ENCODE measurements at places on chromosomes 7 and 10.

DNA sequence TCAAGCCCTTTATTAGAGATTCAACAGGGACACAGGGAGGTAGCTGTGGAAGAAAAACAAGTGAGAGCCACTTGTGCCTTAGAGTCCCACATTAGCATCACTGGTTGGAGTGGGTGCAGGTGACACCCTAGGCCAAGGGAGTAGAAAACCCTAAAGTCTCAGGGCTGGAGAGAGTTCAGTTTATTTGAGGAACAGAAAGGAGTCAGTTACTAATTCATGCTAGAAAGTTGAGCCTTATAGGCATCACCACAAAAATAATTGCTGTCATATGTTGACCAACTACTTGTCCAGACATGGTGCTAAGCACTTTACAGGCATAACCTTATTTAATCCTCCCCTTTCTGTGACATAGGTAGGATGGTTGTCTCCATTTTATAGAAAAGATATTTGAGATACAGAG is 20.9 kb upstream of the ACSL5 start:
- DNase-seq = no peak

DNA sequence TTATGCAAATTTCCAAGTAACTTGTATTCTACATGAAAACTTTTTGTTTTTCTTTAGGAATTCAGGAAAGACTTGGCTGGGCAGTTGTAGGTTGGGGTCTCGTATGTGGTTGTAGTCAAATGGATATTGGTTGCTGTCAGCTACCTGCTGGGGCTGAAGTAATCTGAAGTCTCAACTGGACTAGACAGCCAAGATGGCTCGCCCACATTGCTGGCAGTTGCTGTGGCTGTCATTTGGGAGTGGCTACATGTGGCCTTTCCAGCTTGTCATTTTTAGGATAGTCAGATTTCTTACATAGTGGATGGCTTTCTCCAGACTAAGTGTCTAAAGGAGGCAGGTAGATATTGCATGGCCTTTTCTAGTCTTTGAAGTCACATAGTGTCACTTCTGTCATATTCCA is 32.6 kb downstream of the EXOC6 start:
- no peak for DNase-seq

- no peak for DNase-seq
Measured at GRCh38 chr7:154881026-154881425, 121.9 kb downstream of the PAXIP1 start.

GRCh38 chr7:70389531-70390151 is 742.3 kb upstream of the GALNT17 start:
- DNase-seq = no peak

DNA sequence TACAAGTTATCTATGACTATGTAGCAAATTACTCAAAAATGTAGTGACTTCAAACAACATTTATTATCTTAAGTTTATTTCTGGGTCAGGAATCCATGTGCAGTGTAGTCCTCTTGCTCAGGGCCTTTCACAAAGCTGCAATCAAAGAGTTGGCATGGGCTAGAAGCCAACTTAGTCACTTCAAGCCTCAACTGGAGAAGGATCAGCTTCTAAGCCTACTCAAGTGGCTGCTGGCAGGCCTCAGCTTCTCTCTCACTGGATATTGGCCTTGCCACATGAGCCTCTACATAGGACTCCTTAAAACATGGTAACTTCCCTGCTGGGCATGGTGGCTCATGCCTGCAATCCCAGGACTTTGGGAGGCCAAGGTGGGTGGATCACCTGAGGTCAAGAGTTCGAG is 5.0 kb upstream of the NFE2L3 start:
- no peak for DNase-seq

DNA sequence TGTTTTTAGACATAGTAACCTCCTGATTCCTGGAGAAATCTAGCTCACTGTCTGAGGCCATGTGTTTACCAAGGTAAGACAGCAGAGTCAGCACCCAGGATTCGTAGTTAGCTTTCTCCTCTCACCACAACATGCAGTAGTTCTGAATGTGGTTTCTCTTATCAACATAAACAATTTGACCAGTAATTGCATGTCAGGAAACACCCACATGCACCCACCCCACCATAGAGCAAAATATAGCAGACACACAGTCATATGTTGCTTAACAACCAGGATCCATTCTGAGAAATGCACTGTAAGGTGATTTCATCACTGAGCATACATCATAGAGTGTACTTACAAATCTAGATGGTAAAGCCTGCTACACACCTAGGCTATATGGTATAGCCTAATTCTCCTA is 1004.0 kb downstream of the ANKRD7 start:
- no peak for DNase-seq

DNA sequence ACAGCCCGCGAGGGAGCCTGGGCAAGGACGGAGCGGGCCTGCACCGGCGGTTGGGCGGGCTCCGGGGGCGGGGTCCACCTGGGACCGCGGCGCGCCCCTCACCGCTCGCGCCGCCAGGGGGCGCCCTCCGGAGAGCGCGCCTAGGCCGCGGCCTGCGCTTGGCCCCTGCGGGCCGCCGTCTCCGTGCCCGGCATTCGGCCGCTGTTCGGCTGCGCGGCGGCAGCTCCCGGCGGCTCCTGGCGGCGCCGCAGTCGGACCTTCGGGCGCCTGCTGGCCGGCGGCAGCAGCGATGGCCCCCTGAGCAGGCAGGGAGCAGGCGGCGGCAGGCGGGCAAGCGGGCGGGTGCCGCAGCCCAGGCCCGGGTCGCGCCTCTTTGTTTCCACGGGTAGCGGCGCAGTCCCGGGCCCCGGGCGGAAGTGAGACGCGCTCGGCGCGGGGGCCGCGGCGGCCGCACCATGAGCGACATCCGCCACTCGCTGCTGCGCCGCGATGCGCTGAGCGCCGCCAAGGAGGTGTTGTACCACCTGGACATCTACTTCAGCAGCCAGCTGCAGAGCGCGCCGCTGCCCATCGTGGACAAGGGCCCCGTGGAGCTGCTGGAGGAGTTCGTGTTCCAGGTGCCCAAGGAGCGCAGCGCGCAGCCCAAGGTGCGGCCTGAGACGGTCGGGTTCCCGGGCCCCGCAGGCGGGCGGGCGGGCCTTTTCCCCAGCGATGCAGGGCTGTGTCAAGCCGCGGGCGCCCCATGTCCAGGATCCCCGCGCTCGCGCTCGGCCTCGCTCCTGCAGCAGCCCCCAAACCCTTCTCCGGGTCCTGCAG is at the start of gene INTS15:
TSS of gene INTS15 (plus strand) at position 193 of the 816 bp plus-strand sequence. CDS start at position 456, 263 bp downstream.
- DNase-seq = peak; percentile 69

GRCh38 chr10:92350411-92350810 is 59.4 kb downstream of the MARCHF5 start:
- no peak for DNase-seq

DNA sequence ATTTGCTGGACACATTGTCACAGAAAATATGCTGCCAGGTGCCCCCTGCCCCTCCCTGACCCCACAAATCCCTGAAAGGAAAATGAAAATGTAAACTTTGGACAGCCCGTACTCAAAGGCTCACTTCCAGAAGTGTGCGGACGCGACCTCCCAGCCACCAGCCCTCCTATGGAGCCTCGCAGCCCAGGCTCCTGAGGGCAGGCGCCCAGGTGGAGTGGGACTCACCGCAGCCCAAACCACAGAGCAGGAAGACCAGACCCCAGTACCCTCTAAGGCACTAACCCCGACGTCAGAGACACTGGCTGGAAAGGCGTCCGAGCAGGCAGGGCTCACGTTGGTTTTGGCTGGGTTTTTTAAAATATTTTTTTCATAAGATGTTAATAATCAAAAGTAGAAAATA is 57.3 kb downstream of the CSGALNACT2 start:
- DNase-seq = no peak

- no peak for DNase-seq
Measured at GRCh38 chr7:21054427-21055112, 267.9 kb upstream of the SP8 start.

DNA sequence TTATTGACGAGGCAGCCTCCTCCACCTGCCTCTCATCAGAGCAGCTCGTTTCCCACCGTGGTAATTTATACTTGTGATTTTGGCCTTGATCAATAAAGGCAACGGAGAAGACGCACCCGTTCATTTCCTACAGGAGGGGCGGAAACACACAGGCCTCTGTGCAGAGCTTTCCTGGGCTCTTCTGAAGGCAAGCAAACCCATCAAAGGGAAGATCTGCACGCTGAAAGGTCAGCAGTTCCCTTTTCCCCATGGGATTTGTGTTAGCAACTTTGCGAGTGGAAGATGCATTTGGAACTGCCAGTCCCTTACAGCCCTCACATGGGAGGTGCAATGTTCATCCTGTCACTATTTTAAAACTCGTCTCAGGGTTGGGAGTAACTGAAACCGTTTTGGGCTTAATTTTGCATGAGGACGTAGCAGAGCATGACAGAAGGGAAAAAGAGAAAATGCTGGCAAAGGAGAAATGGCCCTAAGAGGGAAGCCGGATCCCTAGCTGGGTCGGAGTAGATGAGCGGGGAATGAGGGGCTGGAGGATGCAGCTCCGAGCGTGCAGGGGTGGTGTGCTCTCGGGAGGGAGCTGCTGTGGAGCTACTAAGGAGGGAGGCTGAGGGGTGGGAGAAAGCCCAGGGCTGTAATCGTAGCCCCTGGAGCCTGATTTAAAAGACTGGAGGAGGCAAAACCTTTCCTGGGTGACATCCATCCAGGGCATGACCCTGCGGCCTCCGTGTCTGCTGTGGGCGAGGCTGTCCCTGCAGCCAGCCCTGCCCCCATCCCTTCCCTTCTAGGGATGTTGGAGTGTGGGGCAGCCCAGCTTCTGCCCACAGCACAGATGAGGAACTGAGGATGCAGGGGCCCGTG is 111.1 kb upstream of the FAM20C start:
- DNase-seq = no peak

GRCh38 chr7:148793590-148793989 is 90.5 kb downstream of the EZH2 start:
- no peak for DNase-seq

DNA sequence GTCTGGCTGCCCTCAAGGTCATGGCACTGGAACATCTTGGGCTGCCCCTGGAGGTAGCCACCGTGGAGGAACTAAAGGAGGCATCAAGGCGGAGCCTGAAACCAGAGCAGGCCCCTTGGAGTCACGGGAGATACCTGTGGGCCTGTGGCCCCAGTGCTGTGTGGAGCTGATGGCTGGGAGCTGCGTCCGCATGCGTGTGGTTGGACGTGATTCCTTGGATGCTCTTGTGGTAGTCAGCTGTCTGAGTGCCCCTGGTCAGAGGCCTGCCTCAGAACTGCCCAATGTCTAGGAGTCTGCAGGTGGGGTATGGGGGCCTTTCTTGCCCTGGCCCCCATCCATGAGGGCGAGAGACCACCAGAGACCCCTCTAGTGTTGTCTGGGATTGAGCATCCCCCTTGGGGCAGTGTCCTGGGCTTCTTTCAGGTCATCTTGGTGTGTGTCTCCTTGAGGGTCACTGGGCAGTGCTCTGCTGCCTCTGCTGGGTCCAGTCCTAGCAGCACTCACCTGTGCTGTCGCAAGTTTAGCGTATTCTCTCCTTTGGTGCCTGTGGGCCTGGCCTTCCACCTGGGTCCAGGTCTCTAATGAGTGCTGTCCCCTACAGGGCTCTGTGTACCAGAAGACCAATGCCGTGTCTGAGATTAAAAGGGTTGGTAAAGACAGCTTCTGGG is 8.1 kb downstream of the PGAM2 start:
- DNase-seq = no peak

DNA sequence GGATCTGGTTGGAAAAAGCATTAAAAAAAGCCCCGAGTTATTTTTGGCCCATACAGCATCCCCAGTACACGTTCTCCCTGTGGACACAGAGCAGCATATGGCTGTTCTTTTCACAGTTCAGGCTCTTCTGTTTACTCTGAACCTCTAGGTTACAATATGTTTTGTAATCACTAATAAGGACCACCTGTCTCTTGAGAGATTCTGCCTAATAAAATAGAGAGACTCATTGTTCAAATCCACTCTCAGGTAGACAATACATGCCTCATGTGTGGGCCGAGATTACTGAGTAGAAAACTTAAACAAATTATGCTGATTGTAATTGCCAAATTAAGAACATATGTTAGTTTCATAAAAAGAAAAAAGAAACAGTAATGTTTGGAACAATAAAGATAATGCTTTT is 647.7 kb downstream of the GRM8 start:
- no peak for DNase-seq

GRCh38 chr10:480928-481552 is 208.4 kb downstream of the DIP2C start:
- no peak for DNase-seq

DNA sequence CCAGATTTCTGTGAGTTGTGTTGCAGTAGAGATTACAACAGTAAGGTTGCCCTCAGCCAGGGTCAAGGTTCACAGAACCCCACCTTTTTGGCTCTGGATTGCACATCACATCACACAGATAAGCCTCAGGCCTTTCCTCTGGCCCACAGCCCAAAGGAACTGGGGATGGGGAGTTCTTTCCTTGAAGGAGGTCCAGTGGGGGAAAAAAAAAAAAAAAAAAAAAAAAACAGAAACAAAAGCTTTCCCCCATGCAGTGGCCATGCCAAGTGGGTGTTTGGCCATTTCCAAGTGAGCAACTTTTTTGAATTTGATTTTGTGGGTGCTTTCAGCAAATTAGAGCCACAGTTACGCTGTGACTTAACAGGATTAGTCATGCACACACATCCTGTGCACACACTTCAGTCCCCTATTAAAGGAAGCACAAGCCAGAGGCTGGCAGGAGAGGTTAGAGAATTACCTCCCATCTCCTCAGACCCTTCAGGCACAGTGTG is 79.3 kb upstream of the NANOS1 start:
- peak; percentile 18 for DNase-seq

Measured in astrocyte of the spinal cord (primary cell).